ENCODE measurements at places on chromosomes 12 and 14. TPM values are rescaled to one million over a fixed set of nuclear protein-coding genes. Genes with fewer than 3 reads are reported as not detected.
A peak's percentile ranks its signal among the peaks of the same experiment; 100 is the strongest.

Gene SIX4
- total RNA-seq, result not detected

Gene RFLNA
- not detected for total RNA-seq

Gene OR6C70
- 0.52 TPM for total RNA-seq

- H3K4me1 ChIP-seq, result no peaks in the 10 kb centered on the region
- H3K36me3 ChIP-seq, result no peaks in the 10 kb centered on the region
- H3K27ac ChIP-seq, result no peak overlapping the region
- no peak overlapping the region for H3K4me3 ChIP-seq
- no peak for DNase-seq
Measured at GRCh38 chr14:53784688-53785087, 171.9 kb downstream of the BMP4 start.

GRCh38 chr12:51401900-51402299 is 10.7 kb upstream of the GALNT6 start:
- H3K27ac ChIP-seq, result no peak overlapping the region
- H3K36me3 ChIP-seq, result peaks cover 2% of the 10 kb centered on the region
- DNase-seq, result no peak
- no peak overlapping the region for H3K4me3 ChIP-seq
- H3K27me3 ChIP-seq, result no peaks in the 10 kb centered on the region
- peaks cover 3% of the 10 kb centered on the region for H3K4me1 ChIP-seq

GRCh38 chr14:54674046-54674741 is 107.3 kb downstream of the SAMD4A start:
- DNase-seq, result no peak
- no peaks in the 10 kb centered on the region for H3K36me3 ChIP-seq
- no peak overlapping the region for H3K4me3 ChIP-seq
- H3K27me3 ChIP-seq, result peaks cover 11% of the 10 kb centered on the region
- peaks cover 21% of the 10 kb centered on the region for H3K4me1 ChIP-seq

DNA sequence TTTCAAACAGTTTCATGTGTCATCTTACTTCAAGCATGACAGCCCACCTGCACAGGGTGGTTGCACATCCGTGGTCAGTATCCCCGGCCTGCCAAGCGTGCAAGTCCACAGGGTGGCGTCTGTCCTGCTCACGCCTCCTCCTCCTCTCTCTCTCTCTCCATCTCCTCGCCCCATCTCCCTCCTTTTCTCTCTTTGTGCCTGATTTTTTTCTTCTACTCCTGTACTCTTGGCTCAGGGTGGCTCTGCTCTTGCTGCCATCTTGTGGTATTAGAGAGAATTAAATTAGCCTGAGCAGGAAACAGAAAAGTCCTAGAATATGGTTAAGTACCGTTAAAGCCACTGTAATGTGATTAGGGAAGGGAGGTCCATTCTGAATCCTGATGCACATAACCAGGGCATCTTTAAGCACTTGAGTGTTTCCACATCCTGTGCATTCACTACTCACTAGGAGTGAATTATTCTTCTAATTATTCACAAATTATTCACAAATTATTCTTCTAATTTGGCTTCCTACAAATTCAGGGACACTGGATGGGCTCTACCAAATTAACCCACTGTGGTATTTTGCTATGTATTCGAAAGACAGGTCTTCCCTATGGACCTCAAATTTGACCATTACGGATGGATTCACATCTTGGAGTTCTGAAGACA is 25.5 kb upstream of the DTX1 start:
- DNase-seq, result no peak
- H3K36me3 ChIP-seq, result peaks cover 4% of the 10 kb centered on the region
- H3K27me3 ChIP-seq, result peaks cover 11% of the 10 kb centered on the region
- H3K4me1 ChIP-seq, result peaks cover 4% of the 10 kb centered on the region

GRCh38 chr12:107780298-107780697 is 5.8 kb downstream of the ASCL4 start:
- H3K27me3 ChIP-seq, result peaks cover 63% of the 10 kb centered on the region
- H3K36me3 ChIP-seq, result peaks cover 10% of the 10 kb centered on the region
- peaks cover 2% of the 10 kb centered on the region for H3K4me1 ChIP-seq

DNA sequence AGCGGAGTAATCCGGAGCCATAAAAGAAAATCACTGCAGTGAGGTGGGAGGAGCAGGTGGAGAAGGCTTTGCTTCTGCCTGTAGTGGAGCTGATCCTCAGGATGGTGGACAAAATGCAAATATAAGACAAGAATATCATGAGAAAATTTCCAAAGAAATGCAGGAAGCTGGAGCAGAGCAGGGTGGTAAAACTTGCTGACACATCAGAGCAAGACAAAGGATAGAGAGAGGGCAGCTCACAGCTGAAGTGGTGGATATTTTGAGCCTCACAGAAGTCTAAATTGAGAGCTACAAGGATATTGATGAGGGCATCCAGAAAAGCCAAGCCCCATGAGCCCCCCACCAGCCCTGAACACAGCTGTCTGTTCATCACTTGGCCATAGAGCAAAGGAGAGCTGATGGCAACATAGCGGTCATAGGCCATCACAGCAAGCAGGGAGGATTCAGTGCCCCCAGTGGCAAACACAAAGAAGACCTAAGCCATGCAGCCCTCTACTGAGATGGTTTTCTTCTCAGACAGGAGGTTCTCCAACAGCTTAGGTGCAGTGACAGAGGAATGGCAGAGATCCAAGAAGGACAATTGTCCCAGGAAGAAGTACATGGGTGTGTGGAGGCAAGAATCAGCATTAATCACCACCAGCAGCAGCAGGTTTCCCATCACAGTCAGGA is 30.0 kb upstream of the ANP32D start:
- H3K4me1 ChIP-seq, result peaks cover 4% of the 10 kb centered on the region
- H3K27me3 ChIP-seq, result peaks cover 41% of the 10 kb centered on the region
- no peak for DNase-seq
- peaks cover 4% of the 10 kb centered on the region for H3K36me3 ChIP-seq

DNA sequence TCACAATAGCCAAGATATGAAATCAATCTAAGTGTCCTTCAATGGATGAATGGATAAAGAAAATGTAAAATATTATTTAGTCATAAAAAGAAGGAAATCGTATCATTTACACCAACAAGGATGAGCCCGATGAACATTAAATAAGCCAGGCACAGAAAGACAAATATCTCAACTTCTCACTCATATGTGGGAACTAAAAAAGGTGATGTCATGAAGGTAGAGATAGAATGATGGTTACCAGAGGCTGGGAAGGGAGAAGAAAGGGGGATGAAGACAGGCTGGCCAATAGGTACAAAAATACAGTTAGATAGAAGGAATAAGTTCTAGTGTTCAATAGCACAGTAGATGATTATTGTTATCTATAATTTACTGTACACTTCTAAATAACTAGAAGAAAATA is 94.9 kb upstream of the RAP1B start:
- no peak overlapping the region for H3K27ac ChIP-seq
- no peaks in the 10 kb centered on the region for H3K36me3 ChIP-seq
- no peaks in the 10 kb centered on the region for H3K27me3 ChIP-seq
- no peak for DNase-seq
- no peak overlapping the region for H3K4me3 ChIP-seq

DNA sequence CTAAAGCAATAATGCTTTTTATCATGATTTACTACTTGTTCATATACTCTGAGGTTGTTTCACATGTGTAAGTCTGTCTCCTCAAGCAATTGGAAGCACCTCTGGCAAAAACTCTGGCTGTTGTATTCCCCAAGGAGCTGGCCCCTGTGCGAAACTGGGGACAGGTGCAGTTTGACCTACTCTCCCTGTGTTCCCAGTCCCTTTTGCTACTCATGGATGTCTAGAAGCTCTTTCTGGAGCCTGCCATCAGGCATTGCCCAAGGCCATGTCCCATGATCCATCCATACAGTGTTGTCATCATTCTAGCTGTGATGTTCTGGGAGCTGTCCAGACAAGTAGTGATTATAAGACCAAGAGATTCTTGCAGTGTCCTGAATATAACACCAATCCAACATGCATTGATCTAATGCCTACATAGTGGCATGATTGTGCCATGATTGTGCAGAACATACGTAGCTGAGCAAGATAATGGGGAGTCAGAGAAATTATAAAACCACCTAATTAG is 14.9 kb downstream of the AKAP6 start:
- H3K4me3 ChIP-seq, result no peak overlapping the region
- H3K27ac ChIP-seq, result no peak overlapping the region
- peaks cover 2% of the 10 kb centered on the region for H3K4me1 ChIP-seq
- H3K36me3 ChIP-seq, result no peaks in the 10 kb centered on the region

DNA sequence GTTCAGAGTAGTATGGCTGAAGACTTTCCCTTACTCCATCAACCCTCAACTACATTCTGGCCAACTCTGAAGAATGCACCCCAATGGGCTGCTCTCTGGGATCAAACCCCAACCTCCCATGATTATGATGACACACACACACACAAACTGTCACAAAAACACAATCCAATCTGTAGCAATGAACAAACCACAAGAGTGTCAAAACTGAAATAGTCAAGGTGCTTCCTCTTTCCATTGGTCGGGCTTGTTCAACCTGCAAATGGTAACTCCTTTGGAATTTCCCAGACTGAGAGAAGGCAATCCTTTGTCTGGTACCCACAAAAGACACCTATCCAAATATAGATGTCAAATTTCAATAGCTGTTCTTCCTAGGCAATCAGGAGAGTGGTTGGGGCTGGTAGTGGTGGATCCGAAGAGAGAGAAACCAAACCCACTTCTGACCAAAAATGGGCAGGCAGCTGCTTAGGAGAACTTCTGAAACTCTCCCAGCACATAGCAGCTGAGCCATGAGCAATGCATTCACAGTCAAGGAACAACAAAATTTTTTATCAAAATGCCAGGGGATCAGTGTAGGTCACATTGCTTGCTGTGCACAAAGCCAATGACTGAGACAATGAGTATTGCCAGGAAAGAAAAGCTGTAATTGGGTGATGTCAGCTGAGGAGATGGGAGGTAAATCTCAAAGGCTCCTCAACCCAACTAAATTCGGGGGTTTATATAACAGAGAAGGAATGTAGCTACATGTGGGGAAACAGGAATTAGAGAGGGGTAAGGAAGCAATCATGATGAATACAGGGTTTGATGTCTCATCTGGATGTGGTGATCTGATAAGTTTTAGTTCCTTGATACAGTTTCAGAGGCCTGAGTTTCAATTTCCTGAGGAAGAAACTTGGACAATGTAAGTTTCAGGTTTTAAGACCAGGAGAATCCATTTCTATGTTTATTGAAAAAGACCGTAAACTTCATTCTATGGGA is 191.4 kb downstream of the KITLG start:
- H3K27me3 ChIP-seq, result peaks cover 6% of the 10 kb centered on the region
- DNase-seq, result no peak
- no peaks in the 10 kb centered on the region for H3K4me1 ChIP-seq

- no peak overlapping the region for H3K4me3 ChIP-seq
- H3K4me1 ChIP-seq, result no peaks in the 10 kb centered on the region
- no peaks in the 10 kb centered on the region for H3K27me3 ChIP-seq
Measured at GRCh38 chr12:44503329-44503728, 372.8 kb downstream of the NELL2 start.

GRCh38 chr14:85217412-85217811 is 312.5 kb upstream of the FLRT2 start:
- no peak overlapping the region for H3K27ac ChIP-seq
- H3K36me3 ChIP-seq, result no peaks in the 10 kb centered on the region
- H3K27me3 ChIP-seq, result no peaks in the 10 kb centered on the region
- H3K4me3 ChIP-seq, result no peak overlapping the region

DNA sequence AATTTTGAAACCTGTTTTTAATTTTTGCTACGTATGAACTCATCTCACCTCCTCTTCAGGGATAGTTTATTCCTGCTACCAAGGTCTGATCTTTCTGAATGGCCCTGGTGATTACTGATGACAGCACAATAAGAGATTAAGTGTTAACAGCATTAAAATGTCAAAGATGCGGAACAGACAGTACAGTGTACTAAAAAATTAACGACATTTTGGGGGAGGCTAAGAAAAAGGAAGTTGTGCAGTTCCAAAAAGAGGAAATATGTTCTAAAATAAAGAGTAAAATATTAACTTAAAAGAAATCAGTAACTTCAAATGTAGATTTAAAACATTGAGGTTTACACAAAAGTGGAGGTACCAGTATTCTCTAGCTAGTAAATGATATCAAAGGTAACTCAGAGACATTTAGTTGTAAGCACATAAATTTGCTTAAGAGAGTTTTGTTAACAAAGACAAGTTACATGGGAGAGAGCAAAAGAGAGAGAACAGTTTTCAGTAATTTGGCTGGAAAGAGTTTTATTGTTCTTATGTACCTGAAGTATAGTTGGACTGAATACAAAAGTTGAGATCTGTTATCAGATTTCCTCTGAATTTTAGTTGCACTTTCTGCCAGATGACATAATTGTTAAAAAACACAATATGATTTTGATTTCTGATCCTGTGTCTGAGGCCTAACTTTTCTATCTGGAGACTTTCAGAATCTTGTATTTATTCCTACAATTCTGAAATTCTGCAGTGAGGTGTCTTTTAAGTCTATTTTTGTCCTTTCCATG is 4.2 kb upstream of the CLECL1 start:
- peak overlapping the region; percentile 42 for H3K4me3 ChIP-seq
- peak overlapping the region; percentile 95 for H3K27ac ChIP-seq
- H3K4me1 ChIP-seq, result peaks cover 27% of the 10 kb centered on the region
- H3K36me3 ChIP-seq, result no peaks in the 10 kb centered on the region

DNA sequence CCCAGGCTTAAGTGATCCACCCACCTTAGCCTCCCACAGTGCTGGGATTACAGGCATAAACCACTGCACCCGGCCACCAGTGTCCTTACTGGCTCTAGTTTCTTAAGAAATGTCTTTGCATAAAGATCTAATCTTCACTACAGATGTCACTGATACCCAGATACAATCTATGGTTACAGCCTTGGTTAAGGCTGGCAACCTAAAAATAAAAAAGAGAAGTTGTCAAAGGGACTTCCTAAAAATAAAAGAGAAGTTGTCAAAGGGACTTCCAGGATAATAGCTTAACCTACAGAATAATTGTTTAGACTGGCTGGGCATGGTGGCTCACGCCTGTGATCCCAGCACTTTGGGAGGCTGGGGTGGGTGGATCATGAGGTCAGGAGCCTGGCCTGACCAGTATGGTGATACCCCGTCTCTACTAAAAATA is 27.6 kb downstream of the ETFBKMT start:
- no peak overlapping the region for H3K27ac ChIP-seq
- H3K4me1 ChIP-seq, result peaks cover 3% of the 10 kb centered on the region
- no peak overlapping the region for H3K4me3 ChIP-seq
- DNase-seq, result no peak
- H3K36me3 ChIP-seq, result peaks cover 2% of the 10 kb centered on the region
